ENCODE measurements at places on chromosomes 5 and 9. TPM values are rescaled to one million over a fixed set of nuclear protein-coding genes. Genes with fewer than 3 reads are reported as not detected.

- DNase-seq: peak; percentile 23
Observed at GRCh38 chr9:93205045-93205768, 21.3 kb downstream of the WNK2 start.

GRCh38 chr9:84502066-84502465 is 161.5 kb upstream of the SLC28A3 start:
- DNase-seq: no peak

Gene BRINP1
- 1.5 TPM for total RNA-seq

DNA sequence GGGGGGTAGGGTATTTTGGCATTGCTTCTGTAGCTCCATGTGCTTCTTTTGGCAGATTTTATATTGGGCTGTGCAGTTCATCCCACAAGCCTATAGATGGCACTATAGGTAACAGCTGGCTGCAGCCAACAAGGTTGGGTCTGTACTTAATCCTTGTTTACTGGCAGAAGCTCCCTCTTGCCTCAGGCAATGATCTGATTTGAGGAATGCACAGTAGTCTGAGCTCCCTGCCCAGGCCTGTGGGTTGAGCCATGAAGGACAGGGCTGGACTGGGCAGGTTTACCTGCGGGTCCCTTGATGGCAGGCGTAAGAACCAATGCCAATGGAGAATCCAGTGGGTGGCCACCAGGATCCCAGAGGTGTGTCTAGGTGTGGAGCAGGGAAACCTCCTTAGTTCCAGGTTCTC is 11.7 kb upstream of the OR1J2 start:
- DNase-seq: no peak

DNA sequence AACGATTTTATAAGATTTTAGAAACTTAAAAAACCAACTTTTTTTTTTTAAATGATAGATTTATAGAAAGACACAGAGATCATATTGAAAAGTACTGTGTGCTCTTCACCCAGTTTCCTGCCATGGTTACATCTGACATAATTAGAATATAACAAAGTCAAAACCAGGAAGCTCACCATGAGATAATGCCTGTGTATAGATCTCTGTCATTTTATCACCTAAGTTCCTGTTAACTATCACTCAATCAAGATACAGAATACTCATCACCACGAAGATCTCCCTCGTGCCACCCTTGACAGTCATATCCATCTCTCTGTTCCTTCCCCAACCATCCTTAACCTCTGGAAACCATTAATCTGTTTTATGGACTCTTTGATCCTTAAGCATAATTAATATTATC is 39.1 kb downstream of the POC5 start:
- no peak for DNase-seq

Gene GLRA1
- total RNA-seq: not detected

DNA sequence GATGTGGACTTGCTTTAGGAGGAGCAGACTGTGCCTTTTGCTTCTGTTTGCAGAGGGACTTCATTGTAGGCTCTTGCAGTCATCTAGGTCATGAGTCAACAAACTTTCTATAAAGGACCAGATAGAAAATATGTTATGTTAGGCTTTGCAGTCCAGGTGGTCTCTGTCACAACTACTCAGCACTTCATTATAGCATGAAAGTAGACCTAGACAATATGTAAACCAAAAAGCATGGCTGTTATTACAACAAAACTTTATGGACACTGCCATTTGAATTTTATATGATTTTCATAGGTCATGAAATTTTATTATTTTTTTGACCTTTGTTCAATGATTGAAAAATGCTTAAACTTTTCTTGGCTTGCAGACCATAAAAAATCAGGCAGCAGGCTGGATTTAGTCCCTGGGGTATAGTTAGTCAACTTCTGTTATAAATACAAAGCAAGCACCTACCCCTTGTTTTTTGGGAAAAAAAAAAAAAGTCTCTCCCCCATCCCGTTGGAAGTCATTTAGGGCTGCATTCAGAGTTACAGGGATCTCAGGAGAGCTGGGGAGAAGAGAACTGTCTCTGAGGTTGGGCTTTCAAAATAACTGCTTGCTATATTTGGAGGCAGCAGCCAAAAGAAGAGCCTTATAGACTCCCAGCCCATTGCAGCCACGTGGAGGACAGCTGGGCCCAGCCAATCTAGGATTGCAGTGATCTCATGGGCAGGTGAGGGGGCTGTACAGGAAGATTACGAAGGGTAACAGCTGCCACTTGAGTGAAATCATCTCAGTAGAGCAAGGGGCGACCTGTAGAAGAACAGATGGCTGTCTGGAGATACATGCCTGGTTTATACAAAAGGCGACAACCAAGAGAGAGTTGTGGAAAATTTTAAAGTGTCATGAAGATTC is 136.6 kb upstream of the TNC start:
- DNase-seq: no peak

- no peak for DNase-seq
Observed at GRCh38 chr9:137058521-137059234, 4.8 kb upstream of the ENTPD2 start.

Gene PTPRD
- 17.2 TPM for total RNA-seq

DNA sequence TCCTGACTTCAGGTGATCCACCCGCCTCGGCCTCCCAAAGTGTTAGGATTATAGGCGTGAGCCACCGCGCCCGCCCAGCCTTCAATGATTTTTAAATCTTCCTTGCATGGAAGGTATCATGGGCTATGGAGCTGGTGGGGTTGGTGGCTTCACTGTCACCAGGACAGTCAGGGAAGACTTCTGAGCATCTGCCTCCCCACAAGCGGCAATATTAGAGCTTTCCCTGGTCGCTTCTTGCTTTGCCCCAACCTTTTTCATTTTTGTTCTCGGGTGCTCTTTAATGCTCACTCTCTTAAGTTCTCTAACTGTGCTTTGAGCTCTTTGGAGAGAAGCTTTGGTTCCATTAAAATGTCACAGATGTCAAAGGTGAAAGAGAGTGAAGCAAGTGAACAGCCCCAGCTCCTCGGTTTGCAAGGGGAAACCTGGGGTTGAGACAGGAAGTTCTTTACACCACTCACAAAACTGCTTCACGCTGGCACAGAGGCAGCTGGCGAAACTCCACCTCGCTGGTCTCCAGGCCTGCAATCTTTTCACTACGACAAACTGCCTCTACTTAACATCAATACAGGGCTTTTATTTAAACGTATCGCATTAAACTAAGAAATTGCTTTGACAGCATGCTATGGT is 142.5 kb upstream of the RETREG1 start:
- no peak for DNase-seq

DNA sequence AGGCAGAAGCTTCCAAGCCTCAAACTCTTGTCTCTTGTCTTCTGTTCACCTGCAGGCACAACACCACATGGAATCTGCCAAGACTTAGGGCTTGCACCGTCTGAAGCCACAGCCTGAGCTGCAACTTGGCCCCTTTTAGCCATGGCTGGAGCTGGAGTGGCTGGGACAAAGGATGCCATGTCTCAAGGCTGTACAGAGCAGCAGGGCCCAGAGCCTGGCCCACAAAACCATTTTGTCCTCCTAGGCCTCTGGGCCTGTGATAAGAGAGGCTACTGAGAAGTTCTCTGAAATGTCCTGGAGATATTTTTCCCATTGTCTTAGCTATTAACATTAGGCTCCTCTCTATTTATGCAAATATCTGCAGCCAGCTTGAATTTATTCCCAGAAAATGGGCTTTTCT is 330.8 kb downstream of the DTWD2 start:
- no peak for DNase-seq

Measured in lower lobe of right lung (tissue), 2 donors.